ENCODE measurements at places on chromosomes 6 and 20.

DNA sequence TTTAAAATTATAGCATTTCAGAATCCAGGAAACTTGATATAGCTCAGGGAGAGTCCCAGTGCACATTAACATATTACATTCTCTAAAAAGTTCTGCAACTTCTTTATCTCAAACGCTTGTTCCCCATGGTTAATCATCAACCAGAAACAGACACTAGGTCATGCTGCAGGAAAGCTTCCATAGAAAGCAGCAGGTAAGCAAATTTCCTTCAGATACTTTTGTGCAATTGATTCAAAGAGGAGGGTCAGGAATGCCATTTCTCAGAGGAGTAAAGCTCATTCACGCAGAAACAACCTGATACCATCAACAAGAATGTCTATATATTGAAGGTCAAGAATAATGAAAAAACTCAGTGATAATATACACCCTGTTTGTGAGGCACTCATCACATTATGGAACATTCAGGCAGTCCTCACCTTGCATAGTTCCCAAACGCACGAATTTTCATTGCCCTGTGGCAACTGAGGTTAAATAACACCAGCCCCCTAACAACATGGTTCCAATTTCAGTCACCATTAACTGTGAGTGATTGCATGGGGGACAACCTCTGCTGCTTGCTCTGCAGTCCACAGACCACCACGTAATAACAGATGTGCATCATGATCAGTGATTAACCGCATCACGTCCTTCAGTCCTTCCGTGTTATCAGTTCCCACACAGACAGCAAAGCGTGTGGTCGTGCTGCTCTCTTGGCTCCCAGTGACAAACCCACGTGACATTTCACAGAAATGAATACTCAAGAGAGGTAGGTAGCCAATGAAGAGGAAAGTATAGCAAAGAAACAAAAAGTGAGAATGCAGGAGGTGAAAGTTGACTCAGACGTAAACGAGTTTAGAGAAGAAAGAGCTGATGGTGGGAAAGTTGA lies 95.7 kb downstream of the LY86 start:
- no peak for DNase-seq

DNA sequence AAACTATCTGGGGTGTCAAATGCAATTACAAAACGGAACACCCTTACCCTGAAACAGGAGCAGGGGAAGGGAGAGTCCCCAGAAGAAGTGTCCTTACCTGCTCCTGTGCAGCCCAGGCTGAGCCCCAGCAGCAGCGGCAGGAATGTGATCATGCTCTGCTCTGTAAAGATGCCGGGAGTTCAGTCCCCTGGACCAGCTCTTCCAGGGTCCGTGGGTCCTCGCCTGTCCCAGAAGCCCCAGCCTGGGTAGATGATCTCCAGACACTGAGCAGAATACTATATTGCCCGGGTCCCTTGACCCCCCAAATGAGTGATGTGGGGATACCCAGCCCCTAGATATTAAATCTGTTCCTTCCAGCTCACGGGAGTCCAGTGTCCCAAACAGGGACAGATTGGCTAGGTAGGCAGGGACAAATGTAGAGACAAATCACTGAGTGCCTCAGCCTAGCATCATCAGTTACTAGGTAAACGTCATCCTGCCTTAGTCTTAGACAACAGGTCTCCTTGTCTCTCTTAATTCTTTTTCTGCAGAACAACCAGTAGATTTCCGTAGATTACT lies at the start of gene HLA-DMB:
HLA-DMB (minus strand) TSS at position 373 of the 558 bp plus-strand sequence; CDS start at position 152, 221 bp downstream.
- DNase-seq = no peak

DNA sequence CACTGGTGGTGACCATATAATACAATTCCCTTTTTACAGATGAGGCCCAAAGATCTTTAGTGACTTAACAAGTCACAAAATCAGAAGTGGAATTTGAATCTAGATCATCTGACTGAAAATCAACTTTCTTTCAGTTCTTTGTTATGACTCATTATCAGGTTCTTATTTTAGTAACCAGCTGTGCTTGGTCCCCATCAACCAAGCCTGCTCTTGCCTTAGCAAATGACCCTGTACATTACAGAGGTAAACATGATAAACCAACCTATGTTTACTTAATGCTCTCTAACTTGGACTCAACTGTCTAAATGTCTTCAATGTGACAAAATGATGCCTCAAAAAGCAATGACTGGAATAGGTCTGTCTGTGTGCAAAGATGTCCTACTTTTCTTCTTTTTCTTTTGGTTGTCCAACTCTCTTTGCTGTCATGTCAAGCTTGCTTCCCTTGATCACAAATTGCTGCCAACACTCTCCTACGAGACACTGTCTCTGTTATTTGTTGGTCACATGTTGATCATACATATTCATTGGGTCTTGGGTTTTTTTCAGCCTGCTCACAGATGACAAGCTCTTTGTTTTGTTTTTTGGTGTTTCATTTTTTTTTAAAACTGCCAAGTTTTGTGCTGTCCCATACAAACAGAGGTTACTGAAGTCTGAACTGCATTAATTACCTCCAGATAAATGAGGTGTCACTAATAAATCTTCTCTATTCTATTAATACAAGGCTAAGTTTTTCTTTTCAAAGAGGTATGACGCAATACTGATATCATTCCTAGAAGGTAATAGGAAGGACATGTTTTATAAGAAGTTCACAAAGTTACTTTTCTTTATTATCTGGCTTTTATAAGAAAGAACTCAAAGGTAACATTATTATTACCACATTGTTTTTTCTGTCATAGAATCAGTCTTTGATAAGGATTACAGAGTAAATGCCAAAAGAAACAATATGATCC lies 62.2 kb upstream of the PLN start:
- no peak for DNase-seq

DNA sequence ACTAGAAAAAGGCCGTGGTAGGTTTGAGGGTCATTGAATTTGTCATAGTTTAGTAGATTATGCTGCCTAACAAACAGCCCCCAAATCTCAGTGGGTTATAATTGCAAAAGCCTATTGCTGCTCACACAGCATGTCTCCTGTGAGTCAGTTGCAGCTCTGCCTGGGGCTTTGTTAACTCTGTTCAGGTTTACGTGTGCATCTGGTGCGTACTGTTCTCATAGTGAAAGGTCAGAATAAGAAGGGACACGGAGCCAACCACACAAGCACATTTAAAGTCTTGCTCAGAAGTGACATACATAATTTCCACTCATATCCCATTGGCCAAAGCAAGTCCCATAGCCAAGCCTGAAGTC lies 48.1 kb upstream of the BMP2 start:
- no peak for DNase-seq

DNA sequence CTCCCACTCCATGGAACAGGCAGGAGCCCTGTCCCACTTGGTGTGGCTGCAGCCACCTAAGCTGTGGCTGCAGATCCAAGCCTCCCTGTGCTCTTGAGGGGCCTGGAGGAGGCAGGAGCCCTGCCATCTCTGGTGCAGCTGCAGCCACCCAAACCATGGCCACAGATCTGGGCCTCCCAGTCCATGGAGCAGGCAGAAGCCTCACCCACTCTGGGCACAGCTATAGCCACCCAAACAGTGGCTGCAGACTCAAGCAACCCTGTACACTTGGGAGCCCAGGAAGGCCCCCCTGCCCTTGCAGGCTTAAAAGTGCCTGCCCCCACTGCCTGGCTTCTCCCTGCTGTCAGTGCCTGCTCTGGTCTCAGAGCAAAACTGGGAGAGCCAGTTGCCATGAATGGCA lies 320.3 kb downstream of the RFPL4B start:
- no peak for DNase-seq

- no peak for DNase-seq
Observed at GRCh38 chr6:381742-382461, 9.7 kb upstream of the IRF4 start.

GRCh38 chr6:170184316-170184715 lies 106.6 kb downstream of the DLL1 start:
- DNase-seq = no peak

DNA sequence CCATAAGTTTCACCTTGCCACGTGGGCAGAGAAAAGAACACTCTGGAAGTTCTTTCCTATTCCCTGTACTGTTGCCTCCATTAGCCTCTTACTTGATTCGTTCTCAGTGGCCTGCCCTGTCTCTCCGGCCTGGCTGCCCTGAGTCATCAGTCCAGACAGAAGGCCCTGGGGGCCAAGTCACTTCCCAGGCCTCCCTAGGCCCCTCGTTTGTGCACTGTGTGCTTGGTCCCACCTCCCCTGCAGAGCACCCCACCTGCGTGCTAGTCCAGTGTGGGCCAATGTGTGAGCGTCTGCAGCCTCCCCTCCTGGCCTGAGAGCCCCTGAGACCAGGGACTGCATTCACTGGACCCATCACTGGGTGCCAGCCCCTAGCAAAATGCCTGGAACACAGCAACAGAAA lies 191.2 kb upstream of the RREB1 start:
- no peak for DNase-seq

GRCh38 chr6:140002396-140003022 lies 628.1 kb upstream of the CITED2 start:
- DNase-seq = no peak

- no peak for DNase-seq
Observed at GRCh38 chr6:73985891-73986290, 289.9 kb downstream of the CD109 start.

DNA sequence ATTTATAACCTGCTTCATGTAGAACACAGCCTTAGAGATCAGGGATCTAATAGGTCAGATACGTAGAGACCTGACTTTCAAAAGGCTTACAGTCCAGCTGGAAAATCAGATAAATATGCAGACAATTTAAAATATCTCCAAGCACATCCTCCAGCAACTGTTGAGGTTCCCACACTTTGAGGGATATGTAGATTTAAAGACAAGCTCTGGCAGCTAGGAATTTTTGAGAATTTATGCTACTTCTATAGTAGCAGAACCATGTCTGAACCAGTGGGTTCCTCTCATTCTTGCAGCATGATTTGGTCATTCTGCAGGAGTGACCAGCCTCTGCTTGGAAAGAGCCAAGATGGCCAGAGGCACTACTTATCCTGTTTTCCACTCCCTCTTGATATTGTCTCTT lies 60.5 kb downstream of the CYB5R4 start:
- DNase-seq = no peak

GRCh38 chr6:142935553-142936517 lies 9.1 kb downstream of the HIVEP2 start:
- no peak for DNase-seq
